ENCODE measurements at places on chromosomes 3 and 15. TPM values are rescaled to one million over a fixed set of nuclear protein-coding genes. Genes with fewer than 3 reads are reported as not detected.

DNA sequence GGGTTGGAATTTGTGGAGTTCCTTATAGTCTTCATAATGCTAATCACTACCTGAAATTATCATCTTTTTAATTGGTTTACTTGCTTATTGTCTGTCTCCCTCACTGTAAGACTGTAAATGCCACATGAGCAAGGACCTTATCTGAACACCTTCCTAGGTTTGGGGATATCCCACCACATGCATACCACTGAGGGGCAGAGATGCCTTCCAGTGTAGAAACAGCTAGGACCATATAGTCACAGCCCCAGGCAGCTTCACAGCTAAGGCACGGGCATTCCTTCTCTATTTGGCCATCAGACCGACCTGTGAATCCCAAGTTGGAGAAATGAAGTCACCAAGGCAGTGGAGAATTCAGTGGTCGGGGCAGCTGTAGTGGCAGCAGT lies 28.6 kb downstream of the PAQR9 start:
- no peak for DNase-seq

SCN5A gene
- 1.4 TPM for polyA plus RNA-seq

- DNase-seq = no peak
Measured at GRCh38 chr3:54358969-54359694, 236.8 kb downstream of the CACNA2D3 start.

GRCh38 chr3:153840487-153840886 lies 280.7 kb upstream of the ARHGEF26 start:
- no peak for DNase-seq

SLC51A gene
- polyA plus RNA-seq = not detected

CCDC13 gene
- polyA plus RNA-seq = 0.20 TPM

GRCh38 chr3:45332493-45332892 lies 55.9 kb upstream of the LARS2 start:
- DNase-seq = no peak

- DNase-seq = no peak
Measured at GRCh38 chr3:126105691-126106187, 21.8 kb upstream of the SLC41A3 start.

GRCh38 chr3:197820550-197821335 lies 29.7 kb downstream of the LRCH3 start:
- DNase-seq = no peak

GRCh38 chr3:179432021-179432420 lies 19.2 kb downstream of the GNB4 start:
- DNase-seq = no peak

DNA sequence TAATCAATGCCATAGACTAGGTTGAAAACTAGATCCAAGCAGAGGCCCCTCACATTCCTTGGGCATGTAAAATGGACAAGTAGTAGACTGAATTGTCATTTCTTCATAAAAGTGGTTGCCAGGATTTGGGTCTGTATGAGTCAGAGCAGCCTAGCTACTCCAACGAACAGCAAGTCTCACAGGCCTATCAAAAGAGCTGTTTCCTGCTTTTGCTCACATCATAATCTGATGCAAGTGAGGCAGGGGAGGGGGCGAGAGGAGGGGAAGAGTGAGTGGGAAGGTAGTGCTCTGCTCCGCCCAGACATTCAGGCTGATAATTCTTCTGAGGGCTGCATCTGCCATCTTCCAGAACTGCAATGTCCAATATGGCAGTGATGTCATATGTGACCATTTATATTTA lies 228.9 kb upstream of the PRICKLE2 start:
- no peak for DNase-seq

ZNF609 gene
- 31.1 TPM for polyA plus RNA-seq

- no peak for DNase-seq
Measured at GRCh38 chr3:13080591-13080990, 7.4 kb upstream of the IQSEC1 start.

DNA sequence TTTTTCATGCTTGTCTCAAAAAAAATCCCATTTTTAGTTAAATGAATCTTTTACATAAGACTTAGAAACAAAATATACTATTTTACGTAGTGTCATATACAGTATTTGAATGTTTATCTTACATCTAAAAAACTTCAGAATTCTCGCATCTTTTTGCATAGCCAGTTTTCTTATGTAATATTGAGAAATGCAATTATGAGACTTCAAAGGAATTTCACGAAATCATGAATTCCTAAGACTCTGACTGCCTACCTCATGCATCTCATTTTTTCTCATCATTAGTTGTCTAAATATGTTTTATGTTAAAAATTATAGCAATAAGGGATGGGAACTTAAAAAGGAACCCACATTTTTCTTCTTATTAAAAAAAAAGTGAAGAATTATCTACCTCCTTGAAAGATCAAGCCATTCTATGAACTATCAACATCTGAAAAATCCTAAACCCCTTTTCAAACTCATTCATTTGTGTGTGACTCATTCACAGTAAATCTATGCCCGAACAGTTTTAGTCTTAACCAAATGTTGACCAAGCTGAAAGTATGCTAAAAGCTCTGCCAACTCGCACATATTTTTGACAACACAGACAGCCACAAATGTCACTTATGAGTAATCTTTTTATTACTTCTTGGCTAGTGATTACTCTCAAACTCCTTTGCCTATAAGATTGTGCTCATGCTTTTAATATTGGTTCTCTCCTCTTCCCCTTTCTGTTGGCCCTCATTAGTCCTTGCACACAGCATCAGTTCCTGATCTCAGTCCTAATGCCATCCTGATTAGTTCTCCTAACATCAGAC lies 115.9 kb downstream of the DCLK3 start:
- peak; percentile 30 for DNase-seq
